ENCODE measurements at places on chromosomes 5 and 9. TPM values are rescaled to one million over a fixed set of nuclear protein-coding genes. Genes with fewer than 3 reads are reported as not detected.

GRCh38 chr9:32940740-32941139 is 60.7 kb downstream of the APTX start:
- no peak for DNase-seq

GRCh38 chr5:78889369-78890140 is 95.6 kb downstream of the ARSB start:
- no peak for DNase-seq

- peak; percentile 83 for DNase-seq
Observed at GRCh38 chr5:32504989-32505596, 60.6 kb upstream of the ZFR start.

Gene MEIKIN
- polyA plus RNA-seq: 0.18 TPM

- no peak for DNase-seq
Observed at GRCh38 chr9:133361507-133362092, 5.2 kb downstream of the SURF2 start.

Gene TSSK1B
- polyA plus RNA-seq: not detected

Gene ZNF79
- polyA plus RNA-seq: 8.0 TPM

DNA sequence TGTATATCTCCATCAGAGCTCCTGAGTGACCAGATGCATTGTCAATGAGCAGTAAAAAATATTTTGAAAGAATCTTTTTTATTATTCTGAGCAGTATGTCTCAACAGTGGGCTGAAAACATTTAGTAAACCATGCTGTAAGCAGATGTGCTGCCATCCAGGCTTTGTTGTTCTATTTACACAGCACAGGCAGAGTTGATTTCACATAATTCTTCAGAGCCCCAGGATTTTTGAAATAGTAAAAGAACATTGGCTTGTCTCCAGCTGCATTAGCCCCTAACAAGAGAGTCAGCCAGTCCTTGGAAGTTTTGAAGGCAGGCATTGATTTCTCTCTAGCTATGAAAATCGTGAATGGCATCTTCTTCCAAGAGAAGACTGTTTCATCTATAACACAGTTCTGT is 25.2 kb upstream of the ENTREP1 start:
- no peak for DNase-seq

DNA sequence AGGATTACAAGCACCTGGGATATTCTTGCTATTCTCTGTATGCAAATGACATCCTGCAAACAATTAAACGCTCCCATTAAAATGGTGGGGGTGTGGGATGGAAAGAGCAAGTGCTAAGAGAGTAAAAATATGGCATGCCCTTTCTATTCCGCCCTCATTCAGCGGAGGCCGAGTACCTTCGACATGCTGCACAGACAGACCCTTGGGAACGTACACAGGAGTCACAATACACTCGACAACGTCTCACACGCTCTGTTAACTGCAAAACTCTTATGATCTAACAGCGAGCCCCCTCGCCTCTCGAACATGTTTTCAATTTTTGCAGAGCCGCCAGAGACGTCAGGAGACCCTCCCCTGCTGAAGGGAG is 322.2 kb downstream of the CEMIP2 start:
- DNase-seq: no peak

All from right renal cortex interstitium (tissue), 3 donors.